OCI-M1 (cell line): ENCODE measurements at places on chromosomes 13 and 19.
A peak's percentile ranks its signal among the peaks of the same experiment; 100 is the strongest.

- peak; percentile 52 for DNase-seq
These were observed 20.5 kb upstream of the SLC7A10 start for GRCh38 chr19:33245948-33246708.

DNA sequence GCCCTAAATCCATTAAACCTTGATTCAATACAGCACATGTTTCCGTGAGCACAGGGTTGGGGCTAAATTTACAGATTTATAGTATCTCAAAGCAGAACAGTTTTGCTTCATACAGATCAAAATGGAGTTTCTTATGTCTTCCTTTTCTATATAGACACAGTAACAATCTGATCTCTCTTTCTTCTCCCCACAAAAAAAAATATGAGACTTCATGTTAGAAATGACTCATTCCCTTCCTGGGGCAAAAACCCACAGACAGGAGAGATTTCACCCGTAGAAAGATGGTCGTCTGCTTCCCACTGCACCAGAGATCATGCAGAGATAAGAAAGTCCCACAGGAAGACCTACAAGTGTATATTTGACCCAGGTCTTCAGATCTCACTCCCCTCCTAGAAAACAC is 7.7 kb upstream of the ZNF611 start:
- no peak for DNase-seq

DNA sequence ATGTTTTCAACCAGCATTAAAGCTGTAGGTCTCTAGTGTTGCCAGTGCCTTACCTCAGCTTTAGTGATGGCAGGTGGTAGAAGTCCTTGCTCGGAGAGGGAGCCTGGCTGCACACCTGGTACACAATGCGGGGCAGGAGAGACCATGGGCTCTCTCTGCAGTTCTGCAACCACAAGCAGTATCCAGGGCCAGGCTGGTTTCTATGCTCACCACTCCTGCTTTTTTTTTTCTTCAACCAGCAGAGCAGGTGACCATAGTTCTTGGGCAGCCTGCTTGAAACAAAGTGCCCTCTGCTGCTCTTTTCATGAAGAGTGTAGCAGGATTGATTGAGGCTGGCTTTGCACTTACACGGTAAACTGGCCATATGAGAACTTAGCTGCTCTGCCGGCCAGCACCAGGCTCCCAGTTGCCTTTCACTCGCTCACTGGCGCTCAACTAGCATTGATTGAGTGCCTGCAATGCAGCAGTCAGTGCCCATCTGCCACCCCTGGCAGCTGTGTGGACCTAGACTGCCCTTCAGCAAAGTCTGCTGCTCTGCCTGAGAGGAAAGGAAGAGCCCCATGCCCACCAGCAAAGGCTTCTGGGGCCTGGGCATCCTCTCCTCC is 4.4 kb upstream of the CHAMP1 start:
- no peak for DNase-seq

DNA sequence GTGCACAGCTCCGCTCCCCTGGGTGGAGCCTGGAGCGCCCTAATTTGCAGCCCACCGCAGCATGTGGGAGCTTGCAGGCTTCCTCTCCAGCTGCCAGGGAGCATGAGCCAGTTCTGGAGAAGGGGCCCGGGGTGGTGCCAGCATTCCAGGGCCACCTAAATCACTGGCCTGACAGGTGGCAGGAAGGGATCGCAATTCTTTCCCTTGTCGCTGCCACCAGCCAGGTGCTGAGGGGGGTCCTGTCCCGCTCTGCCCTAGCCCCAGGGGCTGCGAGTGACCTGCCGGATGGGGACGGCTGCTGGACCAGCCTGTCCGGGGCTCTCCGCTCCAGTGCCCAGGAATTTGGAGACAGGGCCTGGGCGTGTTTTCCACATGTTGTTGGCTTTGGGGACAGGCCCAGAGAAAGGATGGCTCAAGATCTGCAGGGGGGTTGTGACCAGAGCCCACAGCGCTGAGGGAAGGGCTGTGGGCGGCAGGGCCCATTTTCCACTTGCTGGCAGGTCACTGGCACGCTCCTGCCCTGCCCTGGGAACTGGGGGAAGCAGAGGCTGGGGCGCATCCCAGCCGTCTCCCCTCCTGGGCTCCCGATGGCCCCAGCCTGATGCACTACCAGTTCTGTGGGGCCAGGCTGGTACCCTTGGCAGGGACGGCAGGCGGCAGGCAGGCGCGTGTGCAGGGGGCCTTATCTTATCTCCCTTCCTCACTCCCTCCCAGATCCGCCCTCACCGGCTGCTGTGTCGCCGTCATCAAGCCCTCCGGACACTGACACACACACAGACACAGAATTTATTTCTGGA is 9.5 kb downstream of the NDUFA11 start:
- DNase-seq: peak; percentile 58

DNA sequence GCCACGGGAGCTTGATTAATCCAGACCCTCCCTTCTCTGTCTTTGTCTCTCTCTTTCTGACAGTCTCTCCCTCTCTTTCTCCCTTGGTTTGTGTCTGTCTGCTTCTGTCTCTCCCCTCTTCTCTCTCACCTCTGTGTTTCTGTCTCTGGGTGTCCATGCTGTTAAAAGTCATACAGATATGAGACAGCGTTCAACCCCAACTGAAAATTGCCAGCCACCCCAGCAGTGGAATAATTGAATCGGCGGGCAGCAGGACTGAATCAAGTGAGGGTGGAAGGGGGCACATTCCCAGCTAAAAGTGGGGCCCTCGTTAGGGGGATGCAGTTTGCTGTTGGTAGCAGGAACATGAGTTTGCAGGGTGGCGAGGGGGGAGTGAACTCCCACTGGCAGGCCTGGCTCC is 43.7 kb downstream of the TINCR start:
- DNase-seq: no peak

- DNase-seq: peak; percentile 28
These were observed 7.7 kb upstream of the CIRBP start for GRCh38 chr19:1261538-1261797.

- no peak for DNase-seq
These were observed 9.1 kb downstream of the TMEM150B start for GRCh38 chr19:55315956-55316525.

GRCh38 chr19:4319067-4319718 is 14.8 kb downstream of the FSD1 start:
- peak; percentile 4 for DNase-seq

GRCh38 chr13:109976206-109976997 is 190.0 kb upstream of the IRS2 start:
- no peak for DNase-seq

- no peak for DNase-seq
These were observed 14.3 kb downstream of the OLFM4 start for GRCh38 chr13:53042877-53043276.

DNA sequence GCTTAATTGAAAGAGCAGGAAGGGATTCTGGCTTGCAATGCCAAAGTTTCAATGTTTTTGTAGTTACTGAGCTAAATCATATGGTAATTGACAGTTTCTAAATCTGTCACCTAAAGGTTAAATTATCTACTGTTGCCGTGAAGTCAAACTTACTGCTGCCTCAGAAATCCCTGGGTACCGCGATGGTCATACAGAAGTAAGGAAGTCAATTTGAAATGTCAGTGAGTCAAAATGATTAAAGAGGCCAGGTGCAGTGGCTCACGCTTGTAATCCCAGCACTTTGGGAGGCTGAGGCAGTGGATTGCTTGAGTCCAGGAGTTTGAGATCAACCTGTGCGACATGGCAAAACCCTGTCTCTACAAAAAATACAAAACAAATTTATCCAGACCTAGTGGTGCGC is 48.8 kb upstream of the TPM4 start:
- no peak for DNase-seq

DNA sequence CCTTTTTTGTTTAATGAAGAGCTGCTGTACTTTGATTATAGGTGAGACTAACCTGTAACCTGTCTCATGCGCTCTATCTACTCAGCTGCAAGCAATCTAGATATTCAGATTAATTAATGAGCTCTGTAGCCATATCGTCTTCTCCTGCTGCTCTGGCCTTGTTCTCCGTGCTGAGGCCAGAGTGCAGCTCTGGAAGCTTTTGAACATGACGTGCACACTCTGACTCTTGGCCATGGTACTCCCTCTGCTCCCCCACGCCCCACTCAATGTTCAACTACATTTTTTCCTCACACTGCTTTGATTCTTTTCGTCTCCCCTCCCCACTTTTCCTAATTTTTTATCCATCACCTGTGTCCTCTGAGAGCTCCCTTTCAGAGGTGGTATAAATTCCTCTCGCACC is 751.8 kb downstream of the FGF9 start:
- no peak for DNase-seq

GRCh38 chr13:48578516-48579164 is 45.8 kb upstream of the RCBTB2 start:
- peak; percentile 55 for DNase-seq

DNA sequence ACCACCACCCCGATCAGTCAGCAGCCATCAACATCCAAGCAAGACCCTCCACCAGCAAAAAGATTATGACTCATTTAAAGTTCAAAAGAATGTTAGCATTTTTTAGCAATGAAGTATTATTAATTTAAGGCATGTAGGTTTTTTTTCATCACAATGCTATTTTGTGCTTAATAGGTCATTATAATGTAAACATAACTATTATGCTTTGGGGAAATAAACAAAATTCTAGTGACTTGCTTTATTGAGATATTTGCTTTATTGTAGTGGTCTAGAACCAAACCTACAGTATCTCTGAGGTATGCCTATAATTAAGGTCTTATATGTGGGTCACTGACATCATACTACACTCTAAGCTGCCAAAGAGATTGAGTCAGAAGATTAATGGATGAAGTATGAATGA is 20.0 kb downstream of the KLF12 start:
- no peak for DNase-seq

DNA sequence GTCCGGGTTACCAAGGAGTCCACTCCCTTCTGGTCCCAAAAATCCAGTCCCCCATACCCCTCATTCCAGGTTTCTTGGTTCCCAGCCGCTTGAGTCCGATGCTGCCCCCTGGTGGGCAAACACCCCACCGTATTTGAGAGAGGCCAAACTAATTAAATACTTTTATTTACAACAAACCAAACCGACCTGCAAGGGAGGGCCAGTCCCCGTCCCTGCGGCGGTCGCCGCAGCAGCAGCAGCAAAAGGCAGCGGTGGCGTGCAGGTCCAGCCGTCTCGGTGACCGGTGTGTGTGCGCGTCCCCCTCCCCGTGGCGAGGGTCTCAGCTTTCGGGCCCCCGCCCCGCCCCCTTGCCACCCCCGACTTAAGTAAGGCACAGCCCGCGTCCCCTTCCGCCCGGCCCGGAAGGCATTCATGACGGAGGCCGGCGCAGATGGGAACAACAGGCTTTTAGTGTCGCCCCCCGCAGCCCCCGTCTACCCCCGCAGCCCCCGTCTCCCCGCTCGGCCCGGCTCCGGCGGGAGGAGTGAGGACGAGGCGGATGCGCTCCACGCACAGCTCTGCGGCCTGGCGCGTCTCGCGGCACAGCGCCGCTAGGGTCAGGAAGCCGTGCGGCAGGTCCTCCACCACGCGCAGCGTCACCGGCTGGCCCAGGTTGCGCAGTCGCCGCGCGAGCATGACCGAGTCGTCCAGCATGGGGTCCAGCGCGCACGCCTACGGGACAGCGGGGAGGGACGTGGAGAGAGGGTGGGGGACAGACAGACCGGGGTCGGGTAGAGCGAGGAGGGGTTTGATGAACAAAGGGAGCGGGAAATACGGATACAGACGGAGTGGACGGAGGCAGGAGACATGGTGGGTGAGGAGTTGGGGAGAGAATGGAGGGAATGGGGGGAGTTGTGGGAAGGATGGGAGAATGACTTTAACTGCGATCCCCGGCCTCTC is 11.5 kb upstream of the CNFN start:
- DNase-seq: peak; percentile 92

GRCh38 chr19:58021541-58022282 is 12.1 kb upstream of the ZSCAN1 start:
- peak; percentile 93 for DNase-seq

DNA sequence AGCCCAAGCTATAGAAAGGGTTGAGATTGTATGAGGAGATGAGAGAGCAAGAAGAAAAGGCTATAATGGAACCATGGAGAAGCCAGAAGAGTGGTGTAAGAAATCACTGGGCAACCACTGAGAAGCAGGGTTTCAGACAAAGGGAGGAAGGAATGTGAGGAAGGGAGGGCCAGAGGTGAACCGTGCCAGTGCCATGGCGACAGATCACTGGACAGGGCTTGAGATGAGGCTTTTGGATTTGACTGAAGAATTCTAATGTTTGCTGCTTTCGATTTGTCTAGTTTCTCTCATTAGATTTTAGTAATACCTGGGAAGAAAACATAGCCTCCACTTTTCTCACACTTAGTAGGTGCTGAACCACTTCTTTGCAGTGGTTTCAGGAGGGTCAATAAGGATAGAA is 6.3 kb upstream of the GPR183 start:
- DNase-seq: no peak

GRCh38 chr19:56538761-56539263 is at the start of gene ZFP28:
Gene ZFP28 (plus strand): TSS chr19:56538948. CDS start chr19:56539019, 71 bp downstream.
- peak; percentile 94 for DNase-seq

GRCh38 chr19:50465986-50466705 is 10.2 kb upstream of the EMC10 start:
- DNase-seq: no peak

GRCh38 chr13:31057403-31058033 is 104.2 kb downstream of the HSPH1 start:
- no peak for DNase-seq

GRCh38 chr13:79663977-79664636 is 183.2 kb downstream of the NDFIP2 start:
- DNase-seq: no peak

DNA sequence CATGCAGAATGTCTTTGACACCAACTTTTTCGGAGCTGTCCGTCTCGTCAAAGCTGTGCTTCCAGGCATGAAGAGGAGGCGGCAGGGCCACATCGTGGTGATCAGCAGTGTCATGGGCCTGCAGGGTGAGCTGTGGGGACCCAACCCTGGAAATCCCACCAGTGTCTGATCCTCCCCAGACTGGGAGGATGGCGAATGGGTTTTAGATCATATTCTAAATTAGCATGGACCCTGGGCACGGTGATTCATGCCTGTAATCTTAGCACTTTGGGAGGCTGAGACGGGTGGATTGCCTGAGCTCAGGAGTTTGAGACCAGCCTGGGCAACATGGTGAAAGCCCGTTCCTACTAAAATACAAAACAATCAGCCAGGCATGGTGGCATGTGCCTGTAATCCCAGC is 5.5 kb downstream of the RDH8 start:
- no peak for DNase-seq
